ENCODE measurements at places on chromosomes 5 and 9.

DNA sequence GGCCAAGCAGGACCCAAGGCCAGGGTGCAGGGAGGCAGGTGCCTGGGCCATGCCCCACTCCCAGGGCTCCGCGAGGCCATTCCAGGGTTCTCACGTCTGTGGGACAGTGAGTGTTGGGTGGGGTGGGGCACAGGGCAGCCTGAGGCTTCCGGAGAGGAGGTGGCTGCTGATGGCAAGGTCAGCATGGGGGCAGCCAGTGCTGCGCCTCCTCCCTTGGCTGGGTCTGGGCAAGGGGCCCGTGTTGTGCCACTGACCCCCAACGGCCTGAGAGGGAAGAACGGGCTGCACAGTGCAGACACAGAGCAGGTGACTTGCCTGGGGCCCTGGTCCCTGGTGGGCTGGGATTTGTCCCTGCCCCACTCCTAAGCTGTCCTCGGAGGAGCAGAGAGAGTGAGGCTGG lies 82.1 kb downstream of the RXRA start:
- DNase-seq, result no peak

- no peak for DNase-seq
These were observed 16.8 kb downstream of the KDM3B start for GRCh38 chr5:138369261-138369660.

DNA sequence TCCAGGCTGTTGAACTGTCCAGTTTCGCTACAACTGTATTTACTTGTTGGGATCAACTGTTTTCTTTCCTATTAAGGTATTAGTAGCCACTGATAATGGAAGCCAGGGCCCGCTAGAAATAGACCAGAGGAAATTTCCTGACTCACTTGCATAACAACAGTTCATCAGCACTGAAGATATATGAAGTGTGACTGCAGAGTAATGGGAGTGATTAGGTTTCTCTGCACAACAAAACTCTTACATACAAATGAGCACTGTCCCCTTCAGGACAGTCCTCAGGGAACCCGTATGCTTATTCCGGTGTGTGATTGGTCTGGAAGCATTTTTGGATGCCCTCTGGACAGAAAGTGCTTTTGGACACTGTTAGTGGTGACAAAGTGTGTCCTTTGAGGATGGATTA lies 55.3 kb downstream of the LIX1 start:
- no peak for DNase-seq

- DNase-seq, result no peak
These were observed 49.7 kb downstream of the TRPC7 start for GRCh38 chr5:136315667-136316066.

DNA sequence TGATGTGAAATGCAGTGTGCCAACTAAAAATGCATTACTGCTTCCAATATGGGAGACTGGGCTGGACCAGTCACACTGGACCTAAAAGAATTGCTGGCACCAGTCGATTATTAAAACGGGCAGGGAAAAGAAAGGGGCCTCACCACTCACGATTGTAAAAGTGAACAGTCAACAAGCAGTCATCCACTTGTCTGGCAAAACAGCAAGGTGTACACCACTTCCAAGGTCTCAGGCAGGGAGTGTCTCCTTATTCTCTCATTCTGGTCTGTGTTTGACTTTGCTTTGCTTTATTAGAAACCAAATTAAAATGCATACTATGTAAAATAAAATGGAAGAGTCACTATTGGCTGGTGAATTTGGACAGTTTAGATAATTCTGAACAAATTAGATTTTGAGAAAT lies 57.8 kb upstream of the TRPM3 start:
- no peak for DNase-seq

- DNase-seq, result no peak
These were observed 305.4 kb upstream of the MSX2 start for GRCh38 chr5:174418809-174419539.

- DNase-seq, result no peak
These were observed 677.0 kb upstream of the WWC1 start for GRCh38 chr5:167614294-167615021.

GRCh38 chr5:150836703-150837102 lies 9.6 kb upstream of the IRGM start:
- DNase-seq, result no peak

GRCh38 chr9:136399176-136400037 lies 563 bp downstream of the SNAPC4 start:
- peak; percentile 46 for DNase-seq

DNA sequence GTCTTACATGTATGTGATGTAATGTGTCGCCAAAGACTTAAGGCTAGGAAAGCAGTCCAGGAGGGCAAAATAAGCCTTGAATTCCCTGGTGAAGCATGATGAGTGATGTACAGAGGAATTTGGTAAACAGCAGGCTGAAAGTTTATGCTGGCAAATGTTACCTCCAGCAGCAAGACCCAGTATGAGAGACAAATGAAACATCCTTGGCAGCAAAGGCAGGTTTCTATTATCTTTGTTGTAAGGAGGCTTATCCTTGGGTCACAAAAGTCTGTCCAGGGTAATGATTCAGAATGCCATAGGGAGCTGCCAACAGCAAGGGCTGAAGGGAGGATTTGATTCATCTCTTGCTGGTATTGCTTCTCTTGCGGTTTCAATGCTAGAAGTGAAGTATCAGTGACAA lies 75.9 kb upstream of the HTR4 start:
- DNase-seq, result no peak

DNA sequence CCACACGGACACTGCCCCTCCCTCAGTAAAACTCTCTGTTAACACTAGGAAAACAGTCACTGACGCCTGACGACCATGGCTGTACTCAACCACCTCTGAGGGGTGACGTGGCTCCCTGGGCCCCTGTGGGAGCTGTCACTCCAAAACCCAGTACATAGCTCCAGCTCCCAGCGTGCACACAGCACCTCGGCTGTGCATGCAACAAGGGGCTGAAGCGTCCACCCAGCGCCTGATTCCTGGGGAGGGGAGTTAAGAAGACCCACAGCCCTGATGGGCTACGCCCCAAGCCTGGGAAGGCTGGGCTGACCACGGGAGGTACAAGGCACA lies 36.3 kb downstream of the SLC12A7 start:
- DNase-seq, result no peak

DNA sequence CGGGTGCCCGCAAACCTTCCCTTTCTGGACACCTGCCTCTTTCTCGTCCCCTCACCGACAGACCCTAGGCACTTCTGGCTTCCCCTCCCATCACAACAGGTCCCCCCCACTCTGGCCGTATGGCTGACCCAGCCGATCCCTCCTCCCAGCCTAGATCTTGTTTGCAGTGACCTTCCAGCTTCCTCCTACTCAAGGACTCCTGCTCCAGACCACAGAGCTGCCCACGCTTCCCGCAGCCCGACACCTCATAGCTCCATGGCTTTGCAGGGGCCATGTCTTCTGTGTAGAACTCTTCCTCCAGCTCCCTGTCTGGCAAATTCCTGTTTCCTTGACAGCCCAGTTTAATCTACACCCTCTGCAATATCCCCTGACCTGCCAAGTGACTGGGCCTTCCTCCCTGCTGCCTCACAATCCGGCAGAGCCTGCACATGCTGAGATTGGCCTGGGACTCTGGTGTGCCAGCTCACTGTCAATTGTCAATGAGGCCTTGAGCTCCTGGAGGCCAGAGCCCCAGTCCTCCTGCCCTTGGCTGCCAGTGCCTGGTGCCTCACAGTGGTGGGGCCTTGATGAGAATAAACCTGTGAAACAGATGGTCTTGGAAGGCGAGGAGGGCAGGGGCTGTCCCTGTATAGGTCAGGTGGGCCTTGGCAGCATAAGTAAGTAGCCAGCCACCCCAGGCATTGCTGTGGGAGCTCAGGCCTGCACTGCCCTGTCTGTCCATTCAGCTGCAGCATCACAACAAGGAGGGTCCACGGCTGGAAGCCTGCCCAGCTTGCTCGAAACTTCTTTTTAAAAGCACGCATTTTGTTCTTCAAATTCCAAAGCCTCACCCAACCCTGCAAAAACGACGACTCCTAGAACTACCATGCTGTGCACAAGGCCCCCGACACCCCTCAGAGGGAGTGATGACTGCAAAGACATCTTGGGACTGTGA lies 50.5 kb downstream of the GADD45G start:
- DNase-seq, result no peak

All from stimulated activated CD8-positive, alpha-beta memory T cell treated with anti-CD3 and anti-CD28 coated beads, Interleukin-7, amount 100 ng/mL, for 4 hours (primary cell).